ENCODE measurements at places on chromosomes 7 and 10.

DNA sequence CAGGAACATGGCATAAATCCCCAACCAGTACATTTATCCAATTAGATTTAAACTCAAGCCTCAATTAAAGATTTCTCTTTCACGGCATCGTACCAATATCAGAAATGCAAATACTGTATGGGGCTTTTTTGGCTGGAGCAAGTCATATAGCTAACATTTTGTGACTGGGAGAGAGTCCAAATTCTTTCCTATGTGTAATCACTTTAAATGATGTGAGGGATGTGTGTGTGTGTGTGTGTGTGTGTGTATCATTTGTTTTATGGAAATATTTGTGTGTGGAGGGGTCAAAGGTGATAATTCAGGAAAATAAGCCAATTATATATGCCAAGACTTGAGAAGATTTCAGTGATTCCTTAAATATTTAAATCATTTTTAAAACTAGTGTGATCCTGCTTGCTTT, 196.6 kb downstream of the TRIL start:
- no peak for DNase-seq

DNA sequence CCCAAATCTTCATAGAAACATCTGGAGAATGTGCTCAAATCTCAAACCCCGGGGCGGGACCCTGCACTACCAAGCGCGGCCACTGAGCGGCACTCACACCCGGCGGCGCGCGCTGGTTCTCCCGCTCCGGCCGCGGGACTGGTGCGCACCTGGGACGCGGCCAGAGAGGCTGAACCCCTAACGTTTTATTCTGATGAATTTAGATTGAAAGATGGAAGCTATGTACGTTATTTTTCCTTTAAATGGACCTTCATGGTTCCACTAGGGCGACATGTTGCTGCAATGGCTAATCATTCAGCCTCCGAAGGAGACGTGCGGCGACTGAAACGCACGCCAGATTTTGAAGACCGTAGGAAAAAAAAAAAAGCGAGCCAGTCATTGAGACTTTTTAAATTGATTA, 107.0 kb upstream of the INSIG1 start:
- DNase-seq, result peak; percentile 73

DNA sequence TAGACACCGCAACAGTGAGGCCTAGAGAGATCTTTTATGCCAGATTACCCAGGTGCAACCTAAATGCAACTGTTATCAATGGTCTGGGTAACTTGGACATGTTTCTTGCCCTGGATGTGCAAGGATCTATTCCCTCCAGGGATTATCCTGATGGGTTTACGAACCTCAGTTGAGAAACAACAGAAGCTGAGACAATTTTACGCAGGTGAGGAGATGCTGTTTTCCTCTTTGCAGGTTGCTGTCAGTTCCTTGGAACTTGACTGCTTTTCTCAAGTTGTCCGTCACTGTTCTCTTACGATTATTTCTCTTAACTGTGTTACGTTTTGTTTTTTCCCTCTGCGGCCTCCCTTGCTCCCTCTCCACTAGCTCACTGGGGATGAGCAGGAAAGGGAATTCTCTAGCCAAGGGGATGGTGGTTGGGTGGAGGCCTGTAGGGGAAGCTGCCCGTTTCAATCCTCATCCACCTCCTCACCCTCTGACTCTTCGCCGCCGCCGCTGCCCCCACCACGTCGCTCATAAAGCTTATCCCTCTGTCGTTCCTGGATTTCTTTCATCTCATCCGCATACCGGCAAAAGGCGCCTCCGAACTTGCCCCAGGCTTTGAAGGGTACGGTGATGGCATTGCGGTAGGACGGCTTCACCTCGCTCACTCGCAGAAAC, 1.2 kb downstream of the PURB start:
- no peak for DNase-seq

- no peak for DNase-seq
Measured at GRCh38 chr10:767211-767610, 77.7 kb upstream of the DIP2C start.

DNA sequence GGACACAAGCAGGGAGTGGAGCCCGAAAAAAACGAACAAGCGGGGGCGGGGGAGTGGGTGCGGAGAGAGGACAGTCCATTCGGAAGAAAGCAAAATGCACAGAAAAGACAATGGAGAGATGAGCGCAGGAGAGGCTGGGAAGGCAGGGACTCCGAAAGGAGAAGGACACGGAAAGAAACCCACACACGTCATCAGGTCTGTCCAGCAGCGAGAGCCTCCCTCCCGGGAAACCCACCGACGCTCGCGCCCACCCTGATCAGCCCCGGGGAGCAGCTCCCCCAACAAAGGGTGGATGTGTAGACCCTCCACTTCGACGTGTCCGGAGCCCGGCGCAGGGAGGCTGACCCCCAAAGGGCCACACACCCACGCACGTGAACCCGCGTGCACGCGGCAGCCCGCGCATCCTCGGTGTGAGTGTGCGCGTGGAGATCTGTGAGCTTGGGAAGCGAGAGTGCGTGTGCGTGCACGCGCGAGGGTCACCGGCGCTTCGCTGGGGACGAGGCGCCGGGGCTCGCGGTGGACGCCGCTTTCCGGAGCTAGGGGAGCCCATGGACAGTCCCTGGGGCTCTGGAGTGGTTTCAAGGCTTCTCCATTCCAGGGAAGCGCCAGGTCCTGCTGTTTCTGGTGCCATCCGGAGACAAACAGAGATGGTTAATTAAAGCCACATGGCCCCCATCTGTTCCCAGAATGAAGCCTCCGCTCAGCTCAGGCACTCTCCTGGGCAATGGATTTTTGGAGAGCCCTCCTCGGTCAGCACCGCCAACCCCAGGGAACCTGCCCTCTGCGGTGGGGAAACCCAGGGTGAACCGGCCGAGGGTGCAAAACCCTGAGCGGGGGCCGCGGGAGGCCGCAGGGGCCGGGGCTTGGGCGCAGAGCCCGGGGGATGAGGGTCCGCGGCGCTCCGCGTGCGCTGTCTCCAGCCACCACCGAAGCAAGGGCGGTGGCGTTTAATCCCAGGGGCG, 916 bp downstream of the LAMB1 start:
- DNase-seq, result no peak

DNA sequence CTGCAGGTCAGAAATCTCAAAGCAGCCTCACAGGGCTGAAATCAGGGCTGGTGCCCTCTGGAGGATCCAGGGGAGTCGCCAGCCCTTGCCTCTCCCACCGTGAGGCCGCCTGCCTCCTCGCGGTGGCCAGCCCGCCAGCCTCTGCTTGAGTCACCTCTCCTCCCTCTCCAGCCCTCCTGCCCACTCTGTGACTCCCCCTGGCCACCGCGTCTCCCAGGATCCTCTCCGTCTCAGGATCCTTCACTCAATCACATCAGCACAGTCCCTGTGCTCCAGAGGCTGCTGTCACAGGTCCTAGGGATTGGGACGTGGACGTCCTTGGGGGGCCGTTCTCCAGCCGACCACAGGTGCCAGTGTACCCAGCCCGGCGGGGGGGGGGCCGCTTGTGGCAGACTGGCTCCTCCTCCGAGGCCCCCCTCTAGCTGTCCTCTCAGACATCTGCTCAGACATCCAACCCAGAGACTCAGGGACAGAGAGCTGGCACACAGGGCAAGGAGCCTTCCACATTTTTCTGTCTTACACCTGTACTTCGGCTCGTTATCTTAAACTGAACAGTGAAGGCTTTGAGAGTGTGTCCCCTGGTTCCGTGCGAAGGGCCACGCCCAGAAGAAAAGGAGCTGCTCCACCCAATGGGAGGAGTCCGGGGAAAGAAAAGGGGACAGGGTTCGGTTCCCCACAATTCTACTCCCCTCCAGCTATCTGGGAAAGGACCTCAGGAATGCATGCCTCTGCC, 9.4 kb upstream of the PPP2R2D start:
- DNase-seq, result no peak
